A172 (cell line): ENCODE measurements at places on chromosomes 1 and 21. TPM values are rescaled to one million over a fixed set of nuclear protein-coding genes. Genes with fewer than 3 reads are reported as not detected.
A peak's percentile ranks its signal among the peaks of the same experiment; 100 is the strongest.

- no peak for DNase-seq
Observed at GRCh38 chr1:157301477-157302198, 163.4 kb upstream of the ETV3 start.

- no peak for DNase-seq
Observed at GRCh38 chr21:14923468-14923867, 141.3 kb downstream of the NRIP1 start.

- peak; percentile 48 for DNase-seq
Observed at GRCh38 chr1:22673486-22674409, 20.7 kb downstream of the C1QB start.

DNA sequence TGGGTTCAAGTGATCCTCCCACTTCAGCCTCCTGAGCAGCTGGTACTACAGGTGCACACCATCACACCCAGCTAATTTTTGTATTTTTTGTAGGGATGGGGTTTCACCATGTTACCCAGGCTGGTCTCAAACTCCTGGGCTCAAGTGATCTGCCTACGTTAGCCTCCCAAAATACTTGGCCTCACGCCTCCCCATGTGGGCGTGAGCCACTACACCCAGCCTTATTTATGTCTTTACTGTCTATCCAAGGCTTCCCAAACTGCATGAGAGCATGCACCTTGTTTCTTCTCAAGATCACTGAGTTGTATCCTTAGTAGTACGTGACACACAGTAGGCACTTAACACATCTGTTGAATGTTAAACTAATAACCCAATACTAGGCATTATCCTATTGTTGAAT, 14.2 kb downstream of the WASF2 start:
- DNase-seq = no peak

- no peak for DNase-seq
Observed at GRCh38 chr1:207006083-207006482, 26.5 kb downstream of the C1orf116 start.

DNA sequence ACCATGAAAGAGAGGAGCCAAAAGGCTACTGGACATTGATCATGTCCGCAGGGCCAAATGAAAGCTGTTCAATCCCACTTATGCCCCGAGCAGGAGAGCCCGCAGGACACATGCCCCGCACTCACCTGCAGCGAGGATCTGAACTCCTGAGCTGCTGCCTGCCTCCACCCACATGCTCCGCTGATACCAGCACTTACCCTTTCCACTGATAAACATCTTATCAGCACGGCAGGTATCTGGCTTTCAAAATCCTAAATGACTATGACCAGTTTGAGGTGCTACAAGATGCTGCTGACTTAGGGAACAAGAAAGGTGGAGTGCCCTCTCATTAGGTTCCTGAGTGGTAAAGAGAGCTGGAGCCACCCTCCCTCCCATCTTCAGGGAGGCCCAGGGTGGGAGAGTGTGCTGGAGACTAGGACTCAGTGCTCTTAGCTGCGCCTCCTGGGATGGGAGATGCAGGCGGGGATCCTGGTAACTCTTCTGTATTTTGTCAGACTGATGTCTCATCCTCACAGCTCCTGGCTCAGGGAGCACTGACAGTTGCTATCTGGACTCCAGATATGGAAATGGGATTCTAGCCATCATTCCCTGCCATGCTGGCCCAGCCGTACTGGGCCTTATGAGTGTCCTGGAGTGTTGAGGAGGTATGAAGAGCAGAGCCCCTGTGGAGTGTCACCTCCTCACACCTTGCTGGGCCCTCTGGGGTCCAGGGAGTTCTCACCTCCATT, 86.4 kb upstream of the F3 start:
- no peak for DNase-seq

- DNase-seq = peak; percentile 98
Observed at GRCh38 chr1:201562659-201563405, 23.9 kb downstream of the NAV1 start.

- DNase-seq = no peak
Observed at GRCh38 chr1:235002706-235003300, 125.8 kb downstream of the TOMM20 start.

DNA sequence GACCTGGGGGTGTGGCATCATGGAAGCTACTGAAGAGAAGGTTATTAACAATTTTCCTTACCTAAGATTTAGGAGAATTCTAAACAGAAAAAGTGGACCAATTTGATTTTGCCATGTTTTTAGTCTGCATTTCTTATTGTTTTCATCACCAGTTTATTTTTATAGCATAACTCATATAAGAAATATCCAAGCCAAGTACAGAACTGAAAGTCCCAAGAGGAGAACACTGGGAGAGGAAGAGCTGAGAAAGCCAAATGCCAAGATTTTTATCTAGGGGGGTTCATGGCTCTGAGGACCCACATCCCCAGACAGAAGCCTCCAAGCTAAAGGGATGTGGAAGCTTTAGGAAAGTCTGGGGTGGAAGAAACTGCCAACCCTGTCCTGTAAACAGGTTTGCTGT, 109.4 kb upstream of the DUSP10 start:
- no peak for DNase-seq

DNA sequence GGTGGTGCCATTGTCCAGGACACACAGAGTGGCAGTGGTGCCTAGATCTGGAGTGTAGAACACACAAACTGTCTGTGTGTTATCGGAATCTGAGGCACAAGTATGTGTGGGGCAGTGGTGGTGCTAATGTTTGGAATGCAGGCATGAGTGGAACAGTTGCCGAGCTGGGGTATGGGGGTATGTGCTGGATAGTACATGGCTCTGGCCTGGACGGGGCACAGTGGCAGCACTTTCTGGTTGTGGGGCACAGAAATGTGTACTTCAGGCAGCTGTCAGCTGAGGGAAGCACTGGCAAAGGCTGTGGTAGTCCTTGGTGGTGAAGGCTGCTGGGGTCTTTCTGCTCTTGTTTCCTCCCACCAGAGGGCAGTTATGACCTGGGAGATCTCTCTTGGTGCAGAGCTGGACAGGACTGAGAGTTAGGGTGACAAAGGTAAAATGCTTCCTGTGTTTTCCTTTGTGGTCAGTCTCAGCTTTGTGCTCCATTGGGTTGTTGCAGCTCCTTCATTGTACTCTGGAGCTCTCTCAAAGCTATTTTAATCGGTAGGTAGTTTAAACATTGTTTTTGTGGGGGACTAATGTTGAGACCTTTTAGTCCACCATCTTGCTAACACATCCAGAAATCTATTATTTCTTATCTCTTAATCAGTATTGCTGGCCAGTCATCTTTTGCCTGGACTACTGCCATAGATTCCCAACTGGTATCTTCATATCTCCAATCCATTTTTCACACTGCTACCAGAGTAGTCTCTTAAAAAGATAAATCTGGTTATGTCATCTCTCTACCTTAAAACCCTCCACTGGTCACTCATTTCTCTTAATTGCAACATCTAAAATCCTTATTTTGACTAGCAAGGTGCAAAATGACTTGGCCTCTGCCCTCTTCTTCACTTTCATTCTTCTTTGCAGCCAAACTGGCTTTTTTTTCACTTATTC, 83.9 kb upstream of the NBPF4 start:
- DNase-seq = peak; percentile 2

- DNase-seq = no peak
Observed at GRCh38 chr1:201774983-201775344, 54.0 kb upstream of the IPO9 start.

- no peak for DNase-seq
Observed at GRCh38 chr1:36656271-36656670, 173.6 kb upstream of the CSF3R start.

GRCh38 chr1:153510984-153511410, 24.8 kb downstream of the S100A6 start:
- DNase-seq = peak; percentile 90

DNA sequence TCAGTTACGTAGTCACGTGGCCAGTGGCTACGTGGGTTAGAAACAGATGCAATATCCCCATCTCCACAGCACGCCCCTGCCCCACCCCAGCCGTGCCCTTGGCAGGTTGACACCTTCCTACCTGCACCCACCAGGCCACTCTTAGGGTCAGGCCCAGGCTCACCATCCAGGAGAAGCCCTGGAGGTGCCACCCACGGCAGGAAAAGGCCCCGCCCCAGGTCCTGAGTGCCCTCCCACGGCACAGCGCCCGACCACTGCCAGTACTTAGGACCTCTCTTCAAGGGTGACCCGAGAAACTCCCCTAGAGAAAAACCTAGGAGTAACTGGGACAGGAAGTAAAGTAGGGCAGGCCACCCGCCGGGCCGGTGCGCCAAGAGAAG, 1.5 kb downstream of the C1orf35 start:
- DNase-seq = no peak

- DNase-seq = no peak
Observed at GRCh38 chr1:227210604-227211003, 107.7 kb downstream of the CDC42BPA start.

DNA sequence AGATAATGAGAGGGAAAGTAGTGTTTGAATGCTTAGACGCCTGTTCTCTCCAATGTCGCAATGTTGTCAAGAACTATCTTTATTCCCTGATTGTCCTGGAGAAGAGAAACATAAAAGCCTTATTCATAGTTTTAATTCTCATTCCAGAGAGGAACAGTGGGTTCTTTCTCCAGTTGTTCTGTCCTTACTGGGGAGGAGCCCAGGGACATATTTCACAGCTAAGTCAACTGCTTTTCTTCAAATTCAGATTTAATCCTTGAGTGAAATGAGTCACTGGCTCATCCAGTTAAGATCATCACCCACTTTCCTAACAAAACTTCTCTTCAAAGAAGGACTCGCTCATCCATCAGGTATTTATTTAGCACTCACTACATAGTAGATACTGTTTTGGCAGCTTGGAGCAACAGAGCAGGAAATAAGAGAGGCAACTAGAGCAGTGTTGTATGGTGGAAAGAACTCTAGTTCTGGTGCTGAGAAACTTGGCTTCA, 365.7 kb upstream of the USP24 start:
- DNase-seq = peak; percentile 69

DNA sequence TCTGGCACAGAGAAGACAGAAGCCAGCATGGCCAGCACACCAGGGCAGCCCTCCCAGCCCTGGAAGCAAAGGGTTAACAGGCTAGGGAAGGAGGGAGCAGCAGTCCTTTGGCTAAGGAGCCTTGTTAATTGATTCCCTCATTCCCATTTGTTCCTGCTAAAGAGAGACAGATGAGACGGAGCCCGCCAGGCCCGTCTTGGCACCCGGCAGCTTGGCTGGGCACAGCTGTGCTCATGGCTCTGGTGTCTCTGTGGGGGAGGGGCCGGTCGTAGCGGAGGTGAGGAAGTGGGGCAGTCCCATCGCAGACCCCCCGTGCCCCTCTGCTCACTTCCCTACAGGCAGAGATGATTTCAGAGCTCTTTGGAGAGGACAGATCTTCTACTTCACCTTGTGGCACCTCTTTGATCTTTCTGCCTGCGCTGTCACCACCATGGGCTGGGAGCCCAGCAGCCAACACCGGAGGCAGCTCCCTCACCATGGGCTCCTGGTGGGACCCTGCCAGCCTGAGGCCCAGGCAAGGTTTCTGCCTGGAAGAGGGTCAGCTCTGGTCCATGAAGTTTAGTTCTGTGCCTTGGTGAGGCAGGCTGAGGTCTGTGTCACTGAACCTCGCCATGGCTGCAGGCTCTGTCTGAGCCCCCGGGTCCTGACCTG, 38.0 kb downstream of the FOXO6 start:
- no peak for DNase-seq

GRCh38 chr1:41880261-41880660, 38.5 kb downstream of the HIVEP3 start:
- DNase-seq = no peak

GRCh38 chr1:3188150-3188971, 119.4 kb downstream of the PRDM16 start:
- DNase-seq = no peak

DNA sequence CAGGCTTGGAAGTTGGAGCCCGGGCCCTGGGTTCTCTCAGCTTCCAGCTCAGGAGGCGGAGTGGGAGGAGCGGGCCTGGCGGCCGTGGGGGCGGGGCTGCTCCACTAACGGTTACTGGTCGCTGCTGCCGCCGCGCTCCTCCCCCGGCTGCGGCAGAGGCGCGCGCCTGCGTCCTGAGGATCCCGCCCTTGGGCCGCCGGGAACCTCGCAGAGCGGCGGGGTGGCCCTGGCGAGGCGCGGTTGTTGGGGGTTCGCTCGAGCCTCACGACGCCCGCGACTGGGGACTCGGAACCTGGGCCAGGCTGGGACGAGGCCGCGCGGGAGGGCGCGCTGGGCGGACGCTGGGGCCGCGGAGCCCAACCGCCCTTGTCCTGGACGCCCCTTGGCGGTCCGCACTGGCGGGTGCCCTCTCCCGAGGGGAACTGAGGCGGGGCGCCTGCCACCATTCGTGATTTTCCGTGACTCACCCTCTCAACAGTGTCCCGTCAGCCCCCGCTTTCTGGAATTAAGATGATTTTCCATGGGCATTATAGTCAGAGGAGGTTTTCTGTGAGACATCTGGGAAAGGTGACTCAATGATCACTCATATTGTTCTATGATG, 34.1 kb downstream of the OR2G3 start:
- DNase-seq = no peak

DNA sequence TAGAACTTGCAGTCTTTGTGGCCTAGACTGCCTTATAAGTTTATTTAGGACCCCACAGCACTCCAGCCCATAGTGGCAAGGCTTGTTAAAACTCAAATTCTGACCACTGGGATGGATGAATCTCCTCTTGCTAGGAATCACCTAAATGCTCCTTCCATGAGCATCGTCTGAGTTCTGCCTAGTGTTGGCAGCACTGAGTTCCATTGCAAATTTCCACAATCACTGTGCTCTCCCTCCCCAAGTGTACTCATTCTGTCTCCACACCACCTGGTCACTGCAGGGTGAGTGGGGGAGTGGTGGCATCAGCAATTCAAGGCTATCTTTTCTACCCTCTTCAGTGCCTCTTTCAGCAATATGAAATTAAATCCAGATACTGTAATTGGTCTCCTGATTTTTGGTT, 46.7 kb upstream of the PTBP2 start:
- DNase-seq = no peak

- no peak for DNase-seq
Observed at GRCh38 chr1:183710734-183711133, 57.6 kb upstream of the APOBEC4 start.

GRCh38 chr21:34039678-34040382, 33.5 kb upstream of the MRPS6 start:
- no peak for DNase-seq

GRCh38 chr1:107326824-107327445, 186.1 kb downstream of the NTNG1 start:
- DNase-seq = no peak

The LIX1L gene
- 33.9 and 34.6 TPM in 2 replicates for total RNA-seq

The ZSWIM5 gene
- 0.14 and 0.16 TPM in 2 replicates for total RNA-seq

The TRPM2 gene
- total RNA-seq = 0.98 and 1.9 TPM in 2 replicates

The UBXN10 gene
- not detected in 2 replicates for total RNA-seq

The FCRL5 gene
- not detected in 2 replicates for total RNA-seq

The TFF1 gene
- not detected in 2 replicates for total RNA-seq

The TMCC2 gene
- total RNA-seq = 8.1 and 11.9 TPM in 2 replicates

The CFHR5 gene
- not detected in 2 replicates for total RNA-seq
